GM12864 (cell line): ENCODE measurements at places on chromosomes 5 and 9.

DNA sequence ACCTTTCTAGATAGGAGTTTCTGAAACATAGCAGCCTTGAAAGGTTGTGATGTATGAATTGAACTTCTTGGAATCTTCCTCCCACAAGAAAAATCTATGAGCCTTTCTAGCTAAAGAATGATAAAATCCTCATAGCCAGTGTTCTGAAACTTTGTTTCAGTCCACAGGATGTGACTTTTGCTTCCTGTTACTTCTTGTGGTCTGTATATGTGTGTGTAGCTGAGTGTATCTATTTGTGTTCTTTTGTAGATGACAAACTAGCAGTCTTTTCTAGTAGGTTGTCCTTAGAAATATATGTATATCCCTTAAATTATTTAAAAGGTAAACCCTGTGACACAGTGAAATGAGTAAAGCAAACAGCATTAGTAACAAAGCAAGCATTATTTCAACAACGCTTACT lies 188.8 kb downstream of the MRPS30 start:
- DNase-seq = no peak

- DNase-seq = no peak
These were observed 633 bp upstream of the PPP1R26 start for GRCh38 chr9:135478829-135479468.

GRCh38 chr9:122227575-122227900 lies 1.2 kb downstream of the LHX6 start:
- no peak for DNase-seq

GRCh38 chr5:96649681-96650540 lies 12.3 kb upstream of the CAST start:
- DNase-seq = no peak

GRCh38 chr9:114717908-114718486 lies 36.0 kb upstream of the TEX48 start:
- no peak for DNase-seq

DNA sequence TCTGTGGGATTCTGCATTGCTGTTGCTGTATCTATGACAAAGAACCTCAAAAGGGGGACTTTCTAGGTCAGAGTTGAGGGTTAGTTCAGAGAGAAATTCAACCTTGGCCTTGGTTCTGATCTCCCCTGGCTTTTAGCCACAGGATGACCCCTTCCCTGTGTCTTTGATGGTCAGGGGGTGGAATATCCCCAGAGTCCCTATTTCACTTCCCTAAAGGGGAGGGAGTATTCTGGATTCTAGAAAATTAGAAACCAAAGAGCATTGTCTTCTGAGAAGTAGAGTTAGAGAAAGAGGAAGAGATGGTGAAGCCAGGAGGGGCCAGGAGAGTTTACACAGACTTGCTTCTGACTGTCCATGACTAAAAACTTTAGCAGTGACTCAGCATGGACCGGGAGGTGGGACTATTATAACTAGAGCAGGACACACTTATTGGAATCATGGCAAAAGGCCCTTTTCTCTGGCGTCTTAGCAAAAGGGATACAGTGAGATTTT lies 56.2 kb upstream of the LPAR1 start:
- no peak for DNase-seq

DNA sequence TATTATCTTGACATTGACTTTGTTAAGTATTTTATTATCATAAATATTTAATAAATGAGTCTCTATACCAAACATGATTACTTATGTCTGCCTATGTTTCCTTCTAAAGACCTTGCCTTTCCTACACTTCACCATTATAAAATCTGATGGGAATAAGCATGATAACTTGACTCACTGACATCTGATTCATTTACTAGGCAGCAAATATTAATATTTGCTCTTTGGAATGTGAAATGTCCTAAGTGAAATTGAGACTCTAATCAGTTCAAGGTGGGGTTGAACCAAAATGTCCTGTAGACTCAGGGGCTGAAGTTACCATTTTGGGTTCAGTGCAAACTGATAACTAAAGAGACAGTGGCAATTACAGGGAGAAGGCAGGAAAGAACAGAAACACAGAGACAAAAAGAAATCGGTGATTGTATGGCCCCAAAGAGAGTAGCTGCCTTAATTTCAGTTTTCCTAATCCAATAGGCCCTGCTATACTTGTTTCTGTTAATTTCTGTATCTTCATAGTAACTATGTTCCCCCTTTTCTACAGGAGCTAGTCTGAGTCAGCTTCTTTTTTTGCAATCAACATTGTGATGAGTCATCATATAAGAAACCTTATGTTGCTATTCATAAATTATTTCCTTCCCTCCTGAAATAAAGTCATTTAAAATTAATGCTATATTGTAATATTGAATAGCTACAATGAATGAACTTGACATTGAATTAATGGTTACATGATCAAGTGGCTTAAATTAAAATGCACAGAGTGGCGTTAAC lies 296.8 kb downstream of the PDE4D start:
- no peak for DNase-seq

- no peak for DNase-seq
These were observed 248.3 kb upstream of the CCNG1 start for GRCh38 chr5:163189023-163189553.

- no peak for DNase-seq
These were observed 55.4 kb upstream of the PPP3R2 start for GRCh38 chr9:101650142-101650541.

- DNase-seq = no peak
These were observed 3.7 kb upstream of the CEL start for GRCh38 chr9:133058071-133058470.

GRCh38 chr5:108326982-108327381 lies 54.9 kb downstream of the FBXL17 start:
- no peak for DNase-seq

DNA sequence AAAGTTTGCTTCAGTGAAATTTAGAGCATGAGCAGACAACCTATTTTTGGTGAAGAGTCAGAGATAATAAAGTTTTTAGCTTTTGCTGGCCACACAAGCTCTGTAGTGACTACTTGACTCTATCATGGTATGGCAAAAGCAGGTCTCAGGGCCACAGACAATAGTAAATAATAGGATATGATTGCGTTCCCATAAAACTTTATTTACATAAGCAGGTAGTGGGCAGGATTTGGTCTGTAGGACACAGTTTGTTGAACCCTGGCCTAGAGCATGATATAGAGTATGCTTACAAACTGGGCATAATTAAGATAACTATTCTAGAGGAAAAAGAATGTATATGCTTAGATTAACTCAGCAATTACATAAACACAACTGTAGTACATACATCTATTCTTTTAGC lies 30.1 kb downstream of the ITGA1 start:
- no peak for DNase-seq

- DNase-seq = no peak
These were observed 296.9 kb downstream of the MSX2 start for GRCh38 chr5:175021321-175021720.

- DNase-seq = no peak
These were observed 31.2 kb upstream of the TARS1 start for GRCh38 chr5:33409435-33410170.
